ENCODE measurements at places on chromosomes 16 and 17. TPM values are rescaled to one million over a fixed set of nuclear protein-coding genes. Genes with fewer than 3 reads are reported as not detected.

- H3K36me3 ChIP-seq, result no peaks in the 10 kb centered on the region
- H3K4me1 ChIP-seq, result no peaks in the 10 kb centered on the region
- H3K4me3 ChIP-seq, result no peak overlapping the region
- no peaks in the 10 kb centered on the region for H3K27me3 ChIP-seq
These were observed 7.2 kb upstream of the KRT36 start for GRCh38 chr17:41496803-41497484.

GRCh38 chr16:8374586-8375231 is 215.6 kb downstream of the TMEM114 start:
- no peak overlapping the region for H3K4me3 ChIP-seq
- no peaks in the 10 kb centered on the region for H3K4me1 ChIP-seq
- no peaks in the 10 kb centered on the region for H3K36me3 ChIP-seq
- no peaks in the 10 kb centered on the region for H3K27me3 ChIP-seq
- no peak overlapping the region for H3K27ac ChIP-seq
- no peak for DNase-seq

DNA sequence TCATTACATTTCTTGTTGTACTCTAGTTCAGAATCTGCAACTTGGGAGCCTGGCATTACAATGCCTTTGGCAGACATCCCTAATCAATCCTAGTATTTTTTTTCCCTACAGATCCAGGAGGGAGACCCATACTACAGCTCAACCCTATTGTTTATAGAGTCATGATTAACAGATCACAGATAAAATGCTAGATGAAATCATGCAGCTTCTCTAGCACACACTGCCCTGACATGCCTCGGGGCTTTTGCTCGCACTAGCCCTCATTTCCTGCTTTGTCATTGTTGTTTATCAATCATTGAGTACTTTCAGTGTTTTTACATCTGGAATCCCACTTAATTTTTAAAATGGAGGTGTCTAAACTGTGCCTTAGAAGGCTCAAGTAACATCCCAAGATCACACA is 412.5 kb downstream of the CA10 start:
- no peaks in the 10 kb centered on the region for H3K27me3 ChIP-seq
- H3K4me1 ChIP-seq, result no peaks in the 10 kb centered on the region
- H3K27ac ChIP-seq, result no peak overlapping the region
- DNase-seq, result no peak

DNA sequence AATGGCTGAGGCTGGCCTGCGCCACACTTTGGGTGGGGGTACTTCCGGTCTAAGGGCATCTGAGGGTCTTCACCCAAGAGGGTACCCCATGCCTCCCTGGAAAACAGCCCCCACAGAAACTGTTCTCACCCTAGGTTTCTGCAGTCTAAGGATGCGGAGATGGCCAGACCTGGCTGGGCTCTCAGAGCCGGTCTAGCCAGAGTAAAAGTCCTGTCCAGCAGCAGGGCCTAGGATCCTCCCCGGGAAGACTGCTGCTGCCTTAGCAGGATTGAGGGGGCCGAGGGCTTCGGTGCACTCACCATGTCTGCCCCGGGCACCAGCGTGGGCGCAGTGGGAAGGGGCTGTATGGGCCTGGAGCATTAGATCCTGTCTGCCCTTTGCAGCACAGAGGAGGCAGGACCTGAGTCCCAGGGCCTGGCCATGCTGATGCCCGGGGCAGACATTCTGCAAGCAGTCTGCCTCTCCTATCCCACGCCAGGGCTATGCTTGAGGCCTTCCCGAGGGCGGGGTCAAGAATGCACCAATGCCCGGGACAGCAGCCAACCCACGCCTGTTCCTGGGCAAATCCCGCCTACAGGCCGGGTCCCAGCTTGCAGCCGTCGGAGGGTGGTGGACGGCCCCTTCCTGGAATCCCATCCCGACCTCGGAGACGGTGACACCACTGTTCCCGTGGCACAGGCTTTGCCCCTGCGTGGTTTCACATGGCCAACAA is 54.7 kb downstream of the CBFA2T3 start:
- no peak overlapping the region for H3K27ac ChIP-seq
- DNase-seq, result no peak
- H3K27me3 ChIP-seq, result no peaks in the 10 kb centered on the region
- H3K36me3 ChIP-seq, result no peaks in the 10 kb centered on the region
- H3K4me1 ChIP-seq, result peaks cover 3% of the 10 kb centered on the region
- H3K4me3 ChIP-seq, result no peak overlapping the region

DNA sequence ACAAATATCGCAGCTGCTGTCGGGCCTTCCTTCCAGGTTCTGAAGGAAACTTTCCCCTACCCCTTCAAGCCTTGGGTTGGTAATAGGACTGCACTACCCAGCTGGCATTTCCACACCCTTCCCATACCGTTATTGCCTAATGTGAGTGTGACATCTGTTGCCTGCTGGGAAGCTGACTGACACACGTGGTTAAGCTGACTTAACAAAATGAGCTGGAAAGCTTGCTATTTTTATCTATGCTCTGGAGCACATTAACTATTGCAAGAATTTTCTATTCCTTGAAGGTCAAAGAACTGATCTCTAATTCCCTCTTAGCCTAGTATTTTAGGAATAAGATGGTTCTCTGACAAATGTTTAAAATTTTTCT is 79.5 kb downstream of the PMP22 start:
- H3K27ac ChIP-seq, result no peak overlapping the region
- peaks cover 13% of the 10 kb centered on the region for H3K4me1 ChIP-seq
- no peak overlapping the region for H3K4me3 ChIP-seq
- no peaks in the 10 kb centered on the region for H3K27me3 ChIP-seq

- H3K36me3 ChIP-seq, result no peaks in the 10 kb centered on the region
- H3K27ac ChIP-seq, result no peak overlapping the region
- H3K27me3 ChIP-seq, result no peaks in the 10 kb centered on the region
- no peaks in the 10 kb centered on the region for H3K4me1 ChIP-seq
- no peak overlapping the region for H3K4me3 ChIP-seq
- peak; percentile 84 for DNase-seq
These were observed 18.9 kb downstream of the KPNA2 start for GRCh38 chr17:68054296-68054900.

DNA sequence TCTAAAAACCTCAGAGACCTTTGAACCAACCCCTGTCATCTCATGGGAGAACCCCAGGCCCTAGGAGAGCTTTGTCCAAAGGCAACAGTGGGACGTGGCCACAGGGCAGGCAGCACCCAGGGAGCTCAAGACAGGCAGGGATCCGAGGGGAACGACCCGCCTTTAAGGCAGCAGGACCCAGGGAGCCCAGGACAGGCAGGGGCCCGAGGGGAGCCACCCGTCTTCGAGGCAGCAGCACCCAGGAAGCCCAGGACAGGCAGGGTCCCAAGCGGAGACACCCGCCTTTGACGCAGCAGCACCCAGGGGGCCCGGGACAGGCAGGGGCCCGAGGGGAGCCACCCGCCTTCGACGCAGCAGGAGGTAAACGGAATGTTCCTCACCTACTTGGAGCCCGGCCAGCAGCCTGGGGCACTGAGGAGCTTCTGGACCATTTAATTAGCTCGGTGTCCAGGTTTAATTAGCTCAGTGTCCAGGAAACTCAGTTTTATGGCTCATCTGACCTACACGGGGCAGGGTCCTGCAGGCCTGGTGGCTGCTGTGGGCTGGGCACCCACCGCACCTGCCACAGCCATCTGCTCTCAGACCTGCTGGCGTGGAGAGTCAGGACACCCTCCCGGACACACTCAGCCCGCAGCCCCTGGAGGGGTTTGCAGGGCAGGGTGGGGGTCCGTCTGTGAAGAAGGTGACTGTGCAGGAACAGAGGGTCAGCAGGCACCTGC is 24.4 kb downstream of the PIEZO1 start:
- peaks cover 45% of the 10 kb centered on the region for H3K4me1 ChIP-seq
- no peaks in the 10 kb centered on the region for H3K36me3 ChIP-seq
- no peak overlapping the region for H3K4me3 ChIP-seq
- peak overlapping the region; percentile 99 for H3K27ac ChIP-seq
- H3K27me3 ChIP-seq, result no peaks in the 10 kb centered on the region

DNA sequence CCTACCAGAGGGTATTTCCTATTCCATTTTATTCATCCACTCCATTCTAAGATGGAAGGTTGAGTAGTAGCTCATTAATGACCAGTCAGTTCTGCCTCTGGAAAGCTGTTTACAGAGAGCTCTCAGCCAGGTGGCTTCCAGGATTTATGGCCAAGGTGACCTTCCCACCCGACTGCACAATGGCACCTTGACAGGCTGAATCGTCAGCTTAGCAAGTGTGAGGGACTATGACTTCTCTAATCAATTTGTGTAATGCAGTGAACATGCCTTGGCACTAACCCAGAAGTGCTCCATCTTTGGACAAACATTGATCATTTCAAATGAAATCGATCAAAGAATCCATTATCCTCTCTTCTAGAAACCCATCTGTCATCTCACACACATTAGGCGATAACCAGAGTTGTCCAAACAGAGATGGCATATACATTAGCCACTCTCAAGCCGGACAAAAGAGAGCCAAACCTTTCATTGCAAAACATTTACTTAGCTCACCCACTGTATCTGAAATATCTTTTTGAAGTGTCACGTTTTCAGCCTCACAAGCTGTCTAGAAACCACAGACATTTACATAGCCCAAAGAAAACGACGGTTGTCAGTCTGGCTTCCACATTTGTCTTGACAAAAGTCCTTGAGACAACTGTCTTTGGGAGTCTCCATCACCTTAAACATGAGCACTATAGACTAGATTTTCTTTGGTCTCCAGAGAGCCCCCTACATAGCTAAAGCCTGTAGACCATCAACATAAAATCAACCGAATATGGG is 35.6 kb downstream of the CLEC3A start:
- no peak overlapping the region for H3K27ac ChIP-seq
- H3K4me1 ChIP-seq, result no peaks in the 10 kb centered on the region
- H3K27me3 ChIP-seq, result peaks cover 52% of the 10 kb centered on the region

GRCh38 chr17:73291260-73291801 is 20.5 kb downstream of the CDC42EP4 start:
- H3K27me3 ChIP-seq, result no peaks in the 10 kb centered on the region
- peak overlapping the region; percentile 43 for H3K27ac ChIP-seq
- peak; percentile 86 for DNase-seq
- H3K4me1 ChIP-seq, result peaks cover 17% of the 10 kb centered on the region
- H3K4me3 ChIP-seq, result no peak overlapping the region
- H3K36me3 ChIP-seq, result no peaks in the 10 kb centered on the region

DNA sequence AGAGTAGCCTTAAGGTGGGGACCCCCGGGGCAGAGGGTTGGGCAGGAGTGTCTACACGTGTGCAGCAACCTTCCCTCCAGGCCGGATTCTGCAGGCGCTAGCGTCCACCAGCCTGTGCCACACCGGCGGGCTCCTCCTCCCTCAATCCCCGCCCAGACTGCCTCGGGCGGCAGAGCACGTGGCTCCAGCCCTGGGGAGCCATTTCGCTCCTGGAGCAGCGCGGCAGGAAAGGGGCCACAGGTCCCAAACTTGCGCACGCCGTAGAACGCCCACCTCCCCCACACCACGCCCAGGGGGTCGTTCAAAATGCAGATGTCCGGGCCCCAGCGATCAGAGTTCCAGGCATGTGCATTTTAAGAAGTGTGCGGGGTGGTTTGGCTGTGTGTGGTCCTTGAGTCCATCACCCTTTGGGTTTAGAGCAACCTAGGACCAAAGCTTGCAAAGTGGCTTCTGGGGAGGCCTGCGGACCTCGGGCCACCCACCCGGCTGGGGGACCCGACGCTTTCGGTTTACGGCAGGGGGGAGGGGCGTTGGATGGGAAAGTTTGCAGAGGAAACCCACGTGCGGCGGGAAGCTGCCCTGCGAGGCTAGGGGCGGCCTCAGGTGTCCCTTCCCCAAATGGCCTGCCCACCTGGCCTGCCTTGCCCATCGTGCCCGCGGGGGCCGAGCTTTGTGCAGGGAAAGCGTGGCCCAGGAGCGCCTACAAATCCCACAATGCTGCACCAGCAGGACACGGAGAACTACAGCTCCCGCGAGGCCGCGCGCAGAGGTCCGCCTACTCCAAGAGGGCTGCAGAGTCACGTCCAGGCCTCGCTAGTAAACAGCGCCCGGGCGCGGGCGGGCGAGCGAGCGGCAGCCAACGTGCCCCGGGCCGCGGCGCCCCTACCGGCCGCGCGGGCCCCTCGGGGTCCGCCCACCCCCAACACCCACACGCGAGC is 1.4 kb downstream of the TFAP4 start:
- peak; percentile 94 for DNase-seq
- no peaks in the 10 kb centered on the region for H3K27me3 ChIP-seq
- peak overlapping the region; percentile 85 for H3K27ac ChIP-seq
- peak overlapping the region; percentile 93 for H3K4me3 ChIP-seq
- no peaks in the 10 kb centered on the region for H3K36me3 ChIP-seq
- H3K4me1 ChIP-seq, result peaks cover 6% of the 10 kb centered on the region

DNA sequence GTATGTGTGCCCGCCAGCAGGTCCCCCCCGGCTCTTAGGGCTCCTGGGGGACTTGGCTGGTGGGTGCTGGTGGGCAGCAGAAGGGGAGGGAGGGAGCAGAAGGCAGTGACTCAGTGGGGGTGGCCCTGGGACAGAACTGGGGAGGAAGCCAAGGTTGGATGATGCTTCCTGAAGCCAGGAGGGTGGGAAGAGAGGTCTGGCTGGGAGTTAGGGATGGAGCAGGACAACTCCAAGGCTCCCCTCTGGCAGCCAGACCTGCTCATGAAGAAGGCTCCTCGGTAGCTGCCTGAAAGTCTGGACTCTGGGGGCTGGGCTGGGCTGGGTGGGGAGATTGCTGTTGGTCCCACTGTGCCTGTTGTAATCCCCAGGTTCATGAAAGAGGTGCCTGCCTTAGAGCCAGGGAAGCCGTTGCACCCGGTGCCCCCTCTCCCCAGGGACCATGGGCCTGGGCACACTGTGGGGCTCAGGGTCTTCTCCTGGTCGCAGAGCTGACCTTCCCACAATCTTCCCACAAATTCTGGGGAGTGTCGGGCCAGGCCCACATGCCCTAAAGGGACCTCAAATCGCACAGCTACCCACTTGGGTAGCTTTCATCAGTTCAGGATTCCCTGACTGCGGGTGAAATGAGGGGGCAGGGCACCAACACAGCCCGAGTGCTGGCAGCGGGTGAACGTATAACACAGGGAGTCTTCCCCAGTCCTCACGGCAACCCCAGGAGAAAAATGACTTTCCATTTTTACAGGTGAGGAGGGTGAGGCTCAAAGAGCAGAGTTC is 1.1 kb upstream of the PLEKHG4 start:
- no peak overlapping the region for H3K4me3 ChIP-seq
- peaks cover 18% of the 10 kb centered on the region for H3K27me3 ChIP-seq
- no peaks in the 10 kb centered on the region for H3K4me1 ChIP-seq

GRCh38 chr16:71672125-71672524 is 46.1 kb downstream of the MARVELD3 start:
- H3K4me3 ChIP-seq, result no peak overlapping the region
- DNase-seq, result no peak
- peaks cover 29% of the 10 kb centered on the region for H3K36me3 ChIP-seq

GRCh38 chr16:30761427-30761927 is 385 bp downstream of the CFAP119 start:
- no peaks in the 10 kb centered on the region for H3K27me3 ChIP-seq
- peaks cover 35% of the 10 kb centered on the region for H3K36me3 ChIP-seq
- H3K27ac ChIP-seq, result peak overlapping the region; percentile 49
- peaks cover 5% of the 10 kb centered on the region for H3K4me1 ChIP-seq
- H3K4me3 ChIP-seq, result peak overlapping the region; percentile 92

Gene KRTAP17-1
- total RNA-seq, result not detected

Gene MYL4
- 2,925 TPM for total RNA-seq

Gene C1QTNF8
- not detected for total RNA-seq

Gene ACSM2A
- not detected for total RNA-seq

Gene MBTD1
- total RNA-seq, result 16.8 TPM

Gene TAT
- total RNA-seq, result not detected

Gene KCNJ12
- 13.4 TPM for total RNA-seq

Gene NPIPA2
- 2.1 TPM for total RNA-seq

Gene PITPNM3
- 6.5 TPM for total RNA-seq

Gene IKZF3
- total RNA-seq, result 0.04 TPM

Gene ZNF423
- 14.5 TPM for total RNA-seq
